Mucosa of descending colon (tissue), 3 donors: ENCODE measurements at places on chromosomes 12 and 14. TPM values are rescaled to one million over a fixed set of nuclear protein-coding genes. Genes with fewer than 3 reads are reported as not detected.

CLEC6A gene
- not detected for total RNA-seq

GLIPR1L2 gene
- not detected for total RNA-seq

ZNF605 gene
- total RNA-seq, result 7.9 TPM

USP44 gene
- total RNA-seq, result 1.7 TPM

NXPH4 gene
- total RNA-seq, result not detected

SLC5A8 gene
- total RNA-seq, result 0.07 TPM

SLC39A5 gene
- total RNA-seq, result 129 TPM

ADCY6 gene
- total RNA-seq, result 91.6 TPM

ZNF140 gene
- total RNA-seq, result 10.7 TPM

NTF3 gene
- 0.58 TPM for total RNA-seq

KCNJ8 gene
- 15.3 TPM for total RNA-seq

TMTC2 gene
- 14.6 TPM for total RNA-seq

TCL1B gene
- not detected for total RNA-seq

IFI27L2 gene
- 24.3 TPM for total RNA-seq

PRKAG1 gene
- total RNA-seq, result 60.1 TPM
